ENCODE measurements at places on chromosomes 11 and 22. TPM values are rescaled to one million over a fixed set of nuclear protein-coding genes. Genes with fewer than 3 reads are reported as not detected.
A peak's percentile ranks its signal among the peaks of the same experiment; 100 is the strongest.

The GRAP2 gene
- total RNA-seq: 0.33 TPM

The TBX10 gene
- not detected for total RNA-seq

The COMMD9 gene
- 60.7 TPM for total RNA-seq

- DNase-seq: no peak
These were observed 13.1 kb upstream of the ABCC8 start for GRCh38 chr11:17489751-17490150.

DNA sequence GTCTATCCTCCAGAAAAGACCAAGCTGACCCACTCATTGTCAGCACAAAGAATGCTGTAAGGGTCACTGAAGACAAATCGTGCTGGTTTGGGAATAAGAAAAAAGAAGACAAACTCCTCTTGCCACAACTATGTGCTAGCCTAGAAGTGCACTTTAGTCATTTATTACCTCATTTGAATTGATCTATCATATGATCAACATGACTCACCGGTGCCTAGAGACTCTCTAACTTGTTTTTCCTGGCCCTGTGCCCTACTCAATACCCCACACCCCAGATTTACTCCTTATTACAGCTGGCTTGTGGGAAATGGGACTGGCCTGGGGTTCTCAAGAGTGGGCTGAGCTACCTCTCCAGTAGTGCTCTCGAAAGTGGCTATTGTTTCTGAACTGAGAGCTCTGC lies 35.9 kb upstream of the HORMAD2 start:
- peak; percentile 86 for DNase-seq

DNA sequence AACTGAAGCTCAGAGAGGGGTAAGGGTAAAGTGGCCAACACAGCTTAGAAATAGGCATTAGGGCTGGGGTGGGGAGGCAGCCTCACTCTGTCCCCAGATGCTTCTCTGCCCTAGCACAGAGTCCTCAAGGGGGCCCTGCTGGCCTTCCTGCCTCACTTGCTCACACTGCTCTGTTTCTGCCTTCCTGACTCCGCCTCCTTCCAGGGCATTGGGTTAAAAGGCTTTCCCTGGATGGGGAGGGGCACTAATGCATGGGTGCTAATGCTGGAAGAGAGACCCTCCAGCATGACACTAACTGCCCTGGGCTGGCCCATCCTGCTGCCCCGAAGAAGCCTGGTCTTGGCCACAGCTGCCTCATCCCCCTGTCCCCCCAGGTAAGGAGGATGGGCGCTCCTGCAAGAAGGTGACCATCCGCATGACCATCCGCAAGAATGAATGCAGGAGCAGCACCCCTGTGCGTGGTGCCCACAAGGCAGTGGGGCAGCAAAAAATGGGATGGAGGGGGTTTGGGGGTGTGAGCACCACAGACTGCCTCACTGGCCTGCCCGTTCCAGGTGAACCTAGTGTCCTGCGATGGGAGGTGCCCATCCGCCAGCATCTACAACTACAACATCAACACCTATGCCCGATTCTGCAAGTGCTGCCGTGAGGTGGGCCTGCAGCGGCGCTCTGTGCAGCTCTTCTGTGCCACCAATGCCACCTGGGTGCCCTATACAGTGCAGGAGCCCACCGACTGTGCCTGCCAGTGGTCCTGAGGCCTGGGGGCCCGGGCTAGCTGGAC lies 74.0 kb upstream of the MYOD1 start:
- DNase-seq: no peak

GRCh38 chr22:37701141-37701786 lies 4.4 kb downstream of the TRIOBP start:
- DNase-seq: no peak

GRCh38 chr11:86632499-86633269 lies 39.7 kb downstream of the ME3 start:
- DNase-seq: peak; percentile 100

- DNase-seq: no peak
These were observed 243.1 kb upstream of the TENM4 start for GRCh38 chr11:79683930-79684329.

- DNase-seq: peak; percentile 49
These were observed 10.7 kb downstream of the PRG3 start for GRCh38 chr11:57370251-57370650.

- DNase-seq: peak; percentile 42
These were observed at the start of gene OSBPL5 for GRCh38 chr11:3165152-3165705. TSS of gene OSBPL5 (minus strand) at chr11:3165310. CDS start at chr11:3129148, 36,162 bp downstream.

DNA sequence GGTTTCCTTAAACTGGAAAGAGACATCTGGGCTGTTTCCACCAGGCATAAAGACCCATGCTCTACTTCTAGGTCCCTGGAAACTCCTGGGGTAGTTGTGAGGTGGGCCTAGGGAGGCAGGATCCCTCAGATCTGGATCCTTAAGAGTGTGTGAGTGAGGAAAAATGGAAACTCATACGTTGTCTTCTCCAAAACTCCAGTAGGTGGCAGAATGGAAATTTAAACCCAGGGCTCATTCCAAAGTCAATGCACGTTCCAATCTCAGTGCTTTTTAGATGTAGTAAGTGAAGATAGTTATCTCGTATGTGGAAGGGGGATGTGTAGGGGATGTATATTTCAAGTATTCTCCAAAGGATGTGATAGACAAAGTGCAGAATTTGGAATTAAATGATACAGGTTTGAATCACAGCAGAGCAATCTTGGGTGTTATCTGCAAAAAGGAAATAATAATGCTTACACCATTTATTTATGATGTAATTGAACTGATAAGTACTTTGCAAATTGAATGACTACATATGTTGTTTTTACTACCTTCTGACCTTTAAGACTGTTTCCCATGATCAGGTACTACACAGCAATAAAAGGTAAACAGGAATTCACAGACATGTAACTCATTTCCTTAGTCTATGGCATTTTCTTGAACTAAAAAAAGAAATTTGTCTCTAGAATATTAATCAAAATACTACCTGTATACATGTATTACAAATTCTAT lies 13.1 kb upstream of the MMP1 start:
- DNase-seq: peak; percentile 57

DNA sequence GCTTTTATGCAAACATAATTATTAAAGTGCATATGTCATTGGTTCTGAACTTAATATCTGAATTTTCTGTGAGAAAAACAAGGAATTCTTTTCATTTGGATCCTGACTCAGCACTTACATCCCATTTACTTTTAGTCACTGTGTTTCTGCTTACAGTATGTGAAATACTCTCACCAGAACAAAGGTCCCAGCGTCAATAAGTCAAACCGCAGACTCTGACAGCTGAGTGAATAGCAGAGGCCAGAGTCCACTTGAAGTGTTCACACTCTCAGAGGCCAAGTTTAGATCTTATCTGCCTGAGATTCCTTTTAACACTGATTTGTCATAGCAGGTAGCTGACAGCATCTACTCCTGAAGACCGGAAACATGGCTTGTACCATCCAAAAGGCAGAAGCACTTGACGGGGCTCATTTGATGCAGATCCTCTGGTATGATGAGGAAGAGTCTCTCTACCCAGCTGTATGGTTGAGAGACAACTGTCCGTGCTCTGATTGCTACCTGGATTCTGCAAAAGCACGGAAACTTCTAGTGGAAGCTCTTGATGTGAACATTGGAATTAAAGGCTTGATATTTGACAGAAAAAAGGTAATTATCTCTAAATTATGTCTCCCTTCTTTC lies 14.6 kb downstream of the BBOX1 start:
- DNase-seq: peak; percentile 61
